ENCODE measurements at places on chromosomes 16 and 17.

- peak; percentile 72 for DNase-seq
Observed at GRCh38 chr16:3074860-3075522, 9.6 kb downstream of the IL32 start.

DNA sequence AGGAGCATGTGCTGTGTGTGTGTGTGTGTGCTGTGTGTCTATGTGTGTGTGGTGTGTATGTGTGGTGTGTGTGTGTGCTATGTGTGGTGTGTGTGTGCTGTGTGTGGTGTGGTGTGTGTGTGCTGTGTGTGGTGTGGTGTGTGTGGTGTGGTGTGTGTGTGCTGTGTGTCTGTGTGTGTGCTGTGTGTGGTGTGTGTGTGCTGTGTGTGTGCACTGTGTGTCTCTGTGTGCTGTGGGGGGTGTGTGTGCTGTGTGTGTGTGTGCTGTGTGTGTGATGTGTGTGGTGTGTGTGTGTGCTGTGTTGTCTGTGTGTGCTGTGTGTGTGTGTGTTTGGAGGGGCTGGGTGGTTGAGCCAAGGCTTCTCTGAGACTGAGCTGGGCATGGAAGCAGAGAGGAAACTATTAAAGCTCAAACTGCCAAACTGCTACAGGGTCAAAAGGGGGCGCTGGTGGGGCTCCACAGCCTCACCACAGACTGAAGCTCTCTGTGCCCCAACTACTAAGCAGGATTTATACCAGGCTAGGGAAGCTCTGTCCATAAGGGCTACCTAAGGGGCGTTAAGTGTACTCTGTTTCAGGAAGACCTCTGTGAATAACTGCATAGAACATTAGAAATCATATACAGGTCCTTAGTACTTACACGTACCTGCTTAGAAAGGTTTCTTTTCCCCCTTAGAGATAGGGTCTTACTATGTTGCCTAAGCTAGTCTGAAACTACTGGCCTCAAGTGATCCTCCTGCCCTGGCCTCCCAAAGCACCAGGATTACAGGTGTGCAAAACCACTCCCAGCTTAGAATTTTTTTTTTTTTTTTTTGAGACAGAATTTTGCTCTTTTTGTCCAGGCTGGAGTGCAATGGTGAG is 27.8 kb upstream of the GHDC start:
- DNase-seq: peak; percentile 30

- DNase-seq: no peak
Observed at GRCh38 chr17:16513873-16514272, 21.9 kb upstream of the LRRC75A start.

DNA sequence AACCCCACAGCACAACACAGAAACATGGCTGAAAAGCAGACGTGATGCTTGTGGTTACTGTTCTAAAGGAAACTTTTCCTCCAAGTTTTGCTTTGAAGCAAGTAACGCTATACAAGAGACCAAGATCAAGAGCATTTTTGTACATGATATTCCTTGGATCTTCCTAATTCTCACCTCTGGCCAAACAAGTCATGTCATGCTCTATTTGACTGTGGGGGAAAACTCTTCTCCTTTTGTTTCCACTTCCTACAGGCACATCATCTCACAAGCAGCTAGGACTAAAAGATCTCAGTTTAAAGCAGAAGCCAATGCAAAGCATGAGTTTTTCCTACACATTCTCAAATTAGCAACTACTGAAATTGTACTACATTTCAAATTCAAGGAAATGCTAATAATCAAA is 50.7 kb downstream of the CFDP1 start:
- DNase-seq: no peak

GRCh38 chr16:58501242-58502131 is 1.5 kb downstream of the NDRG4 start:
- DNase-seq: peak; percentile 63

- DNase-seq: no peak
Observed at GRCh38 chr17:72056727-72057290, 64.0 kb upstream of the SOX9 start.

GRCh38 chr17:62616993-62617893 is 10.2 kb upstream of the MRC2 start:
- no peak for DNase-seq

GRCh38 chr17:44279666-44280391 is 11.9 kb upstream of the SLC4A1 start:
- peak; percentile 92 for DNase-seq

DNA sequence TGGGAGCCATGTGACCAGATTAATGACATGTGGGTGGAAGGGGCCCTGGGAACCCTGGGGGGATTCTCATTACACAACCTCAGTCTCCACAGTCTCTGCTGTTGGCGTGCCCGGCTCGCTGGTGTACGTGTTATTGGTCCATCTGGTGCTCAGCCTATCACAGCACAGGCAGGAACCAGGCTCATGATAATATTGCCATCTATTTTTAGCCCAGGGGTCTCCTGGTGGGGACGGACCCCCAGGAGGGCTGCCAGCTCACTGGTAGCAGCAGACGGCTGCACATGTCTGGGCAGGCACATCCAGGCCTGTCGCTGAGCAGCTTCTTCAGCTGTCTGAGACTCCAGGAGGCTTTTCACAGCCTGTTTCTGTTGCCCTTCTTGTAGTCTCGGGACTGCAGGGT is 123.8 kb downstream of the RAB11FIP4 start:
- DNase-seq: no peak

DNA sequence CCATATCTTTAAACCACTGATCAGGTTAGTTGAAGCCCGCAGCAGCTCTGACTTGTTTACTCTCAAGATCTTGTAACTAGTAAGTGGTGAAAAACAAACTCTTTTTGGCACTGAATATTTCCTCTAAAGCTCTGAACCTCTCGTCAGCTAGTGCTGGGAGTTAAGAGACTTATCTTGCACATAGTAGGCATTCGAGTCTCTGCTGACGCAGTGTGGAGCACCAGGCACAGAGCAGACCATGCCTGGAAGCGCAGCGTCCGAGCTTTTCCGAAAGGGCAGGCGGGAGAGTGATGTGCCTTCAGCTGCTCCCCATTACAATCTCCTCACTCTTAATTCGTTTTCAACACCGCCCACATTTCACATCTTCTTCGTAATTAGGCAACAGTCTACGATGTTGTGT is 63.0 kb downstream of the SMG6 start:
- no peak for DNase-seq

- no peak for DNase-seq
Observed at GRCh38 chr16:86455116-86455515, 55.2 kb upstream of the FOXF1 start.

Data from MM.1S (cell line).